ENCODE measurements at places on chromosomes 6 and 20.

DNA sequence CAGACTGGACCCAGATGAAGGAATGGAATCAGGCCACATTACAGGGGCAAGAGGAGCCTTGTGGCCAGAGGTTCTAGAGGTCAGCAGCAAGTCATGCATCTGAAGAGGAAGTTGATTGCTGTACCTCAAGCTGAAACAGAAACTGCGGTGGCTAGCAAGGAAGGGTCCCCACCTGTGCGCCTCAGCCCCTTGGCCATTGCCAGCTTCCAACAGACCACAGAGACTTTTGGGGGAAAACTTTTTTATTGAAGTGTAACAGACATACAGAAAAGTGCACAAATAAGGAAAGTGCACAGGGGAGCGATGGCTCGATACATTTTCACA lies 26.8 kb upstream of the SLC9A8 start:
- no peak for DNase-seq

GRCh38 chr6:71468841-71469700 lies 180.5 kb downstream of the OGFRL1 start:
- DNase-seq = no peak

DNA sequence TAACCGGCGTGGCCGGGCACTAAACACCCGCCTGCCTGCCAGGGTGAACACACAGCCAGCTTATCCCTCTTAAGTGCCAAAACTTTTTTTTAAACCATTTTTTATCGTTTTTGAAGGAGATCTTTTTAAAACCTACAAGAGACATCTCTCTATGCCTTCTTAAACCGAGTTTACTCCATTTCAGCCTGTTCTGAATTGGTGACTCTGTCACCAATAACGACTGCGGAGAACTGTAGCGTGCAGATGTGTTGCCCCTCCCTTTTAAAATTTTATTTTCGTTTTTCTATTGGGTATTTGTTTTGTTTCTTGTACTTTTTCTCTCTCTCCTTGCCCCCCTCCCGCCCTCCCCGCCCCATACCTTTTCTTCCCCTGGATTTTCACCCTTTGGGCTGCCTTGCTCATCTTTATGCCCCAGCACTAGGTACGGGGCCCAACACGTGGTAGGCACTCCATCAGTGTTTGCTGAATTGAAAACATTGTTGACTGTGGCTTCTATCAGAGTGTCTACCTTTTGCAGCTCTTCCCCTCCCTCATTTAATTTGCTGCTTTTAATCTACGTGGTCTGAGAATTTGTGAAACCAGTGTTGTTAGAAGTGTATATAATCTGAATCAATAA lies 1.5 kb downstream of the ZCCHC3 start:
- no peak for DNase-seq

- DNase-seq = no peak
Observed at GRCh38 chr20:39944861-39945260, 744.2 kb downstream of the MAFB start.

DNA sequence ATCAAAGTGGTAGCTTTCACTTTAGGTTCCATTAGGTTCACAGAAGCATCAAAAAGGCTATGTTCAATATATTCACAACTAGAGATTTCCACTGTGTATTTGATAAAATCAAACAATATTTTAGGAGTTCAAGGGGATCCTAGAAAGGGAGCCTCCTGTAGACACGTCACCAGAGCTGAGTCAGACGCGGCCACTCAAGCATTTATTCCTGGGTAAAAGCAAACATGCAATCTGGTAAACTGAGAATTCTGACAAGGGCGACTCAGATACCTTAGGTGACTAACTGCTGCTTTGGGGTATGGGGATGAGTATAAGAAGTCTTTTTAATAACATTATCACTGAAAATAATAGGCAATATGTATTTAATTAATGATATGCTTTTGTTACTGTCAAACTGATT lies 118.7 kb upstream of the HMGN3 start:
- DNase-seq = no peak

DNA sequence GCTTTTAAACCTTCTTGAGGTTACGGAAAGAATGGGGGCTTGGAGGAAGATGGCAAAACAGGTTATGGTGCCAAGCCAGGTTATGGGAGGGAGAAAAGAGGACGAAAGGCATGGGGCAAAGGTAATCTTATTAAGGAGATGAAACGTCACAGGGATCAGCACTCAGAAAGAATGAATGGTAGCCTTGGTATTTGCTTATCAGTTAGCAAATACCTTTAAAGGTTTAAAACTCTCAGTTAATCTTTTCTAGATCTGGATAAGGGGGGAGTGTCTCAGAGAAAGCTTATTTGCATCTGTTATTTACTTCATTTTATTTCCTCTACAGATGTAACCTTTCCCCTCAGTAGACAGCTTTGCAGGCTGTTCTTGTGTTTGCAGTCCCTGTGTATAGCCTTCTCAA lies 55.5 kb upstream of the EEF1E1 start:
- DNase-seq = no peak

DNA sequence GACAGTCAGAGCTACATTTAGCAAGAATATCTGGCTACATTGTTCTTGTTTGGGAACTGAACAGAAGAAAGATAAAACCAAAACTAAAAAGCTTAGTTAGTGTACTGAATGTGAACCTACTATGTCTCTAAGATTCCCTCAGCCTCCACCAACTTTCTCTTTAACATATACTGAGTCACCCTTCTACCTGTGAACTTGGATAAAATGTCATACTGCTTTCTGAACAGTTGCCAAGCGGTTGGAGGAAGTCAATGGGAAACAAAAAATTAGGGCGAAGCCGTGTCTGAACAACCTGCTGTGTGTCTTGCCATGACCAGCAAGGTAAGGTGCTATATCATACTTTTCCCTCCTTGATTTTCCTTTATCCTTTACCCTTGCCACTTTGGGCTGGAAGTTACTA lies 243.5 kb downstream of the BTBD9 start:
- DNase-seq = no peak

- no peak for DNase-seq
Observed at GRCh38 chr20:62355516-62355877, 11.6 kb downstream of the LAMA5 start.

DNA sequence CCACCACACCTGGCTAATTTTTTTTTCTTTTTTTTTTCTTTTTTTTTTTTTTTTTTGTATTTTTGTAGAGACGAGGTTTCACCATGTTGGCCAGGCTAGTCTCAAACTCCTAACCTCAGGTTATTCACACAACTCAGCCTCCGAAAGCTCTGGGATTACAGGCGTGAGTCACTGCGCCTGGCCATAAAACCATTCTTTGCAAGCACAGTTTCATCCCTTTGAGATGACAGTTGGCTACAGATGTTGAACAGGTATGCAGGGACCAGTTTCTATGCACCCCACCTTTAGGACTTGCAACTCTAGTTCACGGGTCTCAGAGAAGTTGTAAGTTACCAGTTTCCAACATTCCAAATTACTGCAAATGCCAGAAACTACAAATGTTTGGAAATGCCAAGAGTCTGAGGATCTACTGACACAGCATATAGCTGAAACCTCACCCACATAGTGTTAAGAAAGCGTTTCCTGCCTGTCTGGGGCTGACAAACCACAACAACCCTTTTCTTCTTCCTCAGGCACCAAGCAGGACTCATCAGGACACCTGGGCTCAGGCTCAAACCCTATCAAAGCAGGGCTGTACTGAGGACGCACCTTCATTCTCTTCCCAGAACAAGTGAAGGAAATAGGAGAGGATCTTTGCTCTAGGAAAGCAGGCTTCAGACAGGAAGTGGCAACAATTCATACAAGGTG lies 22.9 kb downstream of the ARHGAP18 start:
- DNase-seq = no peak

- DNase-seq = no peak
Observed at GRCh38 chr6:33029328-33030184, 20.2 kb upstream of the HLA-DOA start.

GRCh38 chr6:2203264-2203663 lies 42.1 kb downstream of the GMDS start:
- no peak for DNase-seq

GRCh38 chr20:15700147-15700765 lies 873.0 kb downstream of the KIF16B start:
- no peak for DNase-seq

DNA sequence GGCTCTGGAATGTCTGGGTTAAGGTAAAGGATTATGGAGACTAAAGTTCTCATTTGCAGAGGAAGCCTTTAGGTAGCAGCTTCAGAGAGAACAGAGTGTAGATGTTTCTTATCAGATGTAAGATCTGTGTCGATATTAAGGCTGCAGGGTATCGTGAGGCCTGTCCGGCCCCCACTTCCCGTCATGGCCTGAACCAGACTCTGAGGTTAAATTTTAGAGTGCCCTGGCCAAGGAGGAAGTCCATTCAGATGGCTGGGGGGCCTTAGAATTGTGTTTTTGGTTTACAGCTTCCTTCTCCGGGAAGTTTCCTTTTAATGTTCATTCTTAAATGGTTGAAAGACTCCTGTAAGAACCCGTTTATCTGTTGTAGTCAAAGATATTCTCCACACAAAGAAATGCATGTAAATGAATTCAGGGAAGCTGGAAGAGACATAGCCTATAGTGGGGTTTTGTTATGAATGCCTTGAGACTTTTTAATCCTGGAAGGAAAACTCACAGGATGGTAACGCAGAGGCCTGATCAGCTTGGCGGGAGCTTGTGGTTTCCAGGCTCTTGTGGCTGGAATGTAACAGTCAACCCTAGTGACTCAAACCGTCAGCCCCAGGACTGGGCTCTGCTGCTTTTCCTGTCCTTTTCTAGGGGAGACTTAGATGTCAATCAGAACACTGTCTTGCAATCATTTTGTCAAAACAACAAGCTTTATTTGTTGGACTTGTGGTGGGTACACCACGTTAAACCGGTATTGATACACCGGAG lies 34.7 kb downstream of the KIF25 start:
- DNase-seq = no peak

DNA sequence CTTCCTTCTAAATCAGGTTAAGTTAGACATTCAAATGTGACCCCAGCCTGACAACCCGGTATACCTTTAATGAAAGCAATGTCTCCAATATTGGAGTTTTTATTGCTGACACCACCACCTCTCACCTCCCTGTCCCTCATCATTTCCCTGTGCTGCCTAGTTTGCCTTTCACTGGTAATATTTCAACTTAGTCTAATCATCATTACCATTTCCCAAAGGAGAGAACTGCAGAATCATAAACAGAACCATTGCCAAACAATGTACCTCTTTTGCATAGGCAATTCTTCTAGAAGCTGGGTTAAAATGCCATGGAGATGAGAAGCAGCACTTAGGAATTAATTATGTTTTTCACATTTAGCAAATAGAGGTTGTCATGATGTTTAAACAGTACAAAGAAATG lies 370.3 kb downstream of the LAMA2 start:
- DNase-seq = no peak

DNA sequence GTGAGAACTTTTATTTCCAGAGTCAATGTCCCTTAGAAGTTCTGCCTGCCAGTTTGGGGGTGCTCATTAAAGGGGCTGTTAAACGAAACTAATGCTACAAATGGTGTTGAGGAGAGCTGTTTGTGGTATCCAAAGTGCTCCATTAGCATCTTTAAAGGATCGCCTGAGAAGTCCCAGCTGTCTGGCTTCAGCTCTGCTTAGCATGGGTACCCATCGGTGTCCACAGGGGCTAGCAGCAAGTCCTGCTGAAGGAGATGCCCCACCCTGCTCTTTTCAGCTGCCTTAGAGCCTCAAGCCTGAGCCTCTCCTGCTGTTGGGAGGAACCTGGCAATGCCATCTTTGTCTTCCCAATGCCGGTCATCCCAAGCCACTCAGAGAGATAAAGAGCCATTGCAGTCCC lies 111.1 kb downstream of the FOXO3 start:
- no peak for DNase-seq

- no peak for DNase-seq
Observed at GRCh38 chr6:40931931-40932330, 107.1 kb downstream of the UNC5CL start.

GRCh38 chr20:37228082-37228481 lies 33.5 kb downstream of the GHRH start:
- DNase-seq = no peak

- no peak for DNase-seq
Observed at GRCh38 chr6:163828038-163828795, 413.7 kb downstream of the QKI start.

- DNase-seq = no peak
Observed at GRCh38 chr20:5128886-5129285, 2.1 kb downstream of the CDS2 start.

Data from NCI-H1417 treated with DMSO at 0.1 percent for 48 hours (cell line).